ENCODE measurements at places on chromosomes 16 and 17. TPM values are rescaled to one million over a fixed set of nuclear protein-coding genes. Genes with fewer than 3 reads are reported as not detected.

The ITGAE gene
- total RNA-seq: 15.0 TPM

The MARVELD3 gene
- not detected for total RNA-seq

The PRRT2 gene
- 0.44 TPM for total RNA-seq

The PRAC1 gene
- not detected for total RNA-seq

The ZSCAN10 gene
- not detected for total RNA-seq

The OR1F1 gene
- total RNA-seq: not detected

The SSTR5 gene
- not detected for total RNA-seq

The SLC47A1 gene
- total RNA-seq: 0.14 TPM

The ZACN gene
- not detected for total RNA-seq

The INTS2 gene
- 22.6 TPM for total RNA-seq

The ST6GALNAC2 gene
- 1.3 TPM for total RNA-seq

The PRSS33 gene
- total RNA-seq: not detected

The PPY gene
- not detected for total RNA-seq

The ZNF469 gene
- total RNA-seq: 8.9 TPM

The DOC2B gene
- not detected for total RNA-seq

The CD300E gene
- total RNA-seq: not detected

All from placental pericyte (primary cell).